Left renal pelvis (tissue), 4 donors: ENCODE measurements at places on chromosomes 3 and 15.

- no peak for DNase-seq
Measured at GRCh38 chr15:42456971-42457370, 34.0 kb downstream of the ZNF106 start.

DNA sequence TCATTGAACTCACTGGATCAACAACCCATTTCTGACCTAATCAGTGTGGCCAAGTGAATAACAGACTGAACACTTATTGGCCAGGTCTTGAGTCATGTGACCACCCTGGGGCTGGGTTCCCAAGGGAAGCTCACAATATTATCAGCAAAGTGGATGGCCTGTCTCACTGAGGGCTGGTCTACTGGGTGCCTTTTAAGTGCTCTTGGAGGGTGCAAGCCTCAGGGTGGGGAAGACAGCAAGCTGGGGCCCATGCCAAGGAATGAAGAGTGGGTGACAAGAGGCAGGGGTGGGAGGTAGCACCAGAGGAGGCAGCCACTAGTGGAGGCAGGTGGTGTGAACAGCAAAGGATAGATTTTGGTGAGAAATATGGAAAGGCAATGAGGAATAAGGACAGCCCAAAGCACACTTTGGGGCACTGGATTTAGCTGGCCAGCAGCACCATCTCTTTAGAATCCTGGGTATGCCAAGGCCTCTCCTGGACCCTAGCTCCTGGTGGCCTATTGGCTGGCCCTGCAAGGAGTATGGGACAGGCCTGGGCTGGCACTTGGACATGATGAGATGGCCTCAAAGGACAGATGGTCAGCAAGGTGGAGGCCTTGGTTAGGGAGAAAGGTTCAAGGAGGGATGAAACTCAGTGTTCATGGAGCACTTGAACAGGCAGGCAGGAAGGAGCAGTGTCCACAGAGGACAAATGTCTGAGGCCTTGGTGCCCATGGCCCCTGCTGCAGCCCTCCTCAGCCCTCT, 34.2 kb downstream of the HMCES start:
- DNase-seq, result no peak

- no peak for DNase-seq
Measured at GRCh38 chr3:129624347-129625071, 18.0 kb upstream of the PLXND1 start.

DNA sequence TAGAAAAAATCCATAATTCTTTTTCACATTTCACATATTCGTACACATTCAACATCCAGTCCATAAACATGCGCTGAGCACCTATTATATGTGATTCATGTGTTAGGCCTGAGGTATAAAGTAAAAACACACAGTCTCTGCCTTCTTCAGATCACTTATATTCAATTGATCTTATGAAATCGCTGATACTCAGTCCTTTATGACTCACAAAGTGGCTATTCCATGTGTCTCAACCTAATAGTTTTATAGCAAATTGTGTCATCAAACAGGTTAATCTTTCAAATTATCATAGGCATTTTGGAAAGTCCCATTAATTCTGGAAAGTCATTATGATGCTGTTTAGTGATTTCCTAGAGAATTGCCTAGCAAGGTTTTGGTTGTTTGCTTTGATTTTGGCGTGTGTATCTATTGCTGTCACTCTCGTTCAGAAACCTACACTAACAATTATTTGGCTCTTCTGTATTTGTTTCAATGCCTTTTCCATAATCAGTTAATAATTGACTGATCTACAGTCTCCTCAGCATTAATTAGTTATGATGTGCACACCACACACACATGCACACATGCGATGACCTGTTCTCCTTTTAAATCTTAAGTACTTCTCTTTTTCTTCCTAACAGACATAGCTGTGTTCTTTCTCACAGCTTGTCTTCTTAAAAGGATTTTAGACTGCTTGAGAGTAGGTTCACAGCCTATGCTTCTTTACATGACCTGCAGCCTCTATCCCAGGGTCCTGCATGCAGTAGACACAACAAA, 353.1 kb downstream of the MECOM start:
- no peak for DNase-seq

DNA sequence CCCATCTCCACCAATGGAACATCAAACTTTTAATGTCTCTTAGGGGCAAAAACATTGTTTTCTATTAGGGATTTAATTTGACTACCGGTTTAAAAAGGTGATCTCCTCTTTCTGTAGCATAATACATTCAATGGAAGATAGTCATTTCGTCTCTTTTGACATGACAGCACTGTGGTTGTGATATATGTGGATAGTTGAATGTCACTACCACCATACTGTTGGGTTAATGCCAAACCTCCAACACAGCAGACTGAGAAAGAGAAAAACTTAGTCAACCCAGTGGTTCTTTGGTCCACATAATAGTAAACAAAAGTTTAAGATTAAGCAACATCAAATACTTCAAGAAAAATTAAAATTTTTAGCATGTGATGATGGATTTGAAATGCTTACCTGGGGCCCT, 530.4 kb downstream of the AGBL1 start:
- DNase-seq, result no peak

- no peak for DNase-seq
Measured at GRCh38 chr3:48935530-48935929, 16.9 kb downstream of the ARIH2 start.

DNA sequence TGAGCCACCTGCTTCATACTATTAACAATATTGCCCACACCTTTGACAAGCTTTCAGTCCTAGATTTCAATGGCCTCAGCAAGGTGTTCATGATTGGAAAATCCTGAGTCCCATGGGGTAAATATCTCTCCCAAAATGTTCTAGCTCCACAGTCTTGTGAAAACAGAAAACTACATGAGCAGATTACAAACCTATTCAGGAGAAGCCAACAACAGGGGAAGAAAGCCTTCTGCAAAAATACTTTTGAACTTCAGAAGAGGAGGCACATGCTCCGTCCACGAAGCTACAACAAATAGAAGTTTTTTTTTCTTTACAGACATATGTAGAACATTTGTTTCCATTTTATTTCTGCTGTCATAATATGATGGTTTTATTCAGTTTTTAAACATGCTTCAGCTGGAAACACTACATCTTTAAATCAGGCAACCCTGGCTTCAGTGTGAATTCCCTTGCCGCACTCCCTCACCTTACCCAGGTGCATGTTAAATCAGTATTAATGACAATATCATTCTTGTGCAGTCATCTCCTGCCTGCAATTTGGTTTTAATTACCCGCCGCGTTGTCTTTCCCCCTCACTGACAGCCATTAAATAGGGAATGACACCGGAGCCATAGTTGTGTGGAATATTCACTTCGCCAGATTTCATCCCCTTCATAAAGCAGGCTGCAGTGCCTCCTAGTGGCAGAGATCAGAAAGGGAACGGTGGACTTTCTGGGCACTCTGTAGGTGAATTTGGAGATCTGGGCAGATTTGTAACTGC, 725.5 kb upstream of the ARRDC4 start:
- peak; percentile 81 for DNase-seq

DNA sequence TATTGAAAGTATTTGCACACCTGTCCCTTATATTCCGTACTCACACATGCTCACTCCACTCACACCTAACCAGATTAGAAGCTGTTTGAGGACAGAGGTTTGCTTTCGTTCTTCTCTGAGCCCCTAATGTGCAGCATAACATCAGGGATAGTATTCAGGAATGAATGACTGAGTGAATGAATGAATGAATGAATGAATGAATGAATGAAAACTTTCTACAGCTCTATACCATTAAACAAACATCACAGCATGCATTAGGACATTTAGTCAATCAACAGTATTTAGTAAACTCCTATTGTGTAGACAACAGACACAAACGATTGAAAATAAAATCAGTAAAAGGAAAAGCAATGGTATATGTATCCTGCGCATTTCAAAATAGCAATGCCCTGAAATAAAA, 212.7 kb downstream of the SHQ1 start:
- DNase-seq, result no peak

- no peak for DNase-seq
Measured at GRCh38 chr15:90037961-90038631, 37.0 kb downstream of the ZNF710 start.

GRCh38 chr3:9019259-9019961, 56.1 kb upstream of the RAD18 start:
- DNase-seq, result no peak

DNA sequence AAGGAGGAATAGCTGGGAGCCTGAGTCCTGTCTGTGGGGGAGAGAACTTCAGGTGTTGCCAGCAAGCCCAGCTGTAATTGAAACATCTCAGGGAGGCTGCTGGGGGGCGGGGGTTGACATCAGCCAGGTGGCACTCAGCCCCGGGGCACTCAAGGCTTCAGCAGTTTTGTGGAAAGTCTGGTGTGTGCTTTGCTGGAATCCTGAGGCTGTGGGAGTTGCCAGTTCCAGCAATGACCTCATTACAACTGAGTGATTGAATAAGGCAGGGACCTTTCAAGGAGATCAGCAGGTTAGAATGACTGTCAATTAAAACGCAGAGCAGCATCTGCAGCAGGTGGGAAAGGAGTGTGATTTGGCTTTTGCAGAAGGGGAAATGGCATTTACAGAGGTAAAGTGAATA, 75.7 kb downstream of the FAM43A start:
- DNase-seq, result peak; percentile 70

DNA sequence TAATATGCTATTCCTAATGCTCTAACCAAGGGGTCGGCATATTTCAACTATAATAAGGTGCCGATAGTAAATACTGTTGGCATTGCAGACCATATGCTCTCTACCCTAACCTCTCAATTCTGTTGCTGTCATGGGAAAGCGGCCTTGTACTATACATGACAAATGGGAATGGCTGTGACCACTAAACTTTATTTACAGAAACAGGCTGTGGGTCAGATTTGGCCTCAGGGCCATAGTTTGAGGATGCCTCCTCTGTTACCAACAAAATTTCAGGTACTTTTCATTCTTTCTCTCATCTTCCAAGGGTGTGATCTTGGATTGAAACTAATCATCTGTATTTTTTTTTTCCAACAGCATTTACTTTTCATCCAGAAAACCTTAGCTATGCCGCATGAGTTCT, 242.0 kb downstream of the MAGI1 start:
- no peak for DNase-seq

DNA sequence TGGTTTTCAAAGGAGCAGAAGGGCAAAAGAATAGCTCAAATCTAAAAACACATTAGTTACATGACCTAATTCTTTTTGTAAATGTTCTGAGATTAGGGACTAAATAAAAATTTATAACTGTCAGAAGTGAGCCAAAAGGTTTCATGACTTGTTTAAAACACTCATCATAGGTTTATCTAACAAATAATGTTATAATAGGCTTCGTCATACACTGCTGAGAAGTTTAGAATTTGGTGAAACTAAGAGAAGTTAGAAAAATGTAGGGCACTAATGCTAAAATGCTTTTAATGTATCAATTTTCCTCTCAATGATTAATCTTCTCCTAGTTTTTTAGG, 468.8 kb upstream of the CDIN1 start:
- no peak for DNase-seq

- DNase-seq, result no peak
Measured at GRCh38 chr3:149224736-149225594, 3.3 kb upstream of the CP start.

DNA sequence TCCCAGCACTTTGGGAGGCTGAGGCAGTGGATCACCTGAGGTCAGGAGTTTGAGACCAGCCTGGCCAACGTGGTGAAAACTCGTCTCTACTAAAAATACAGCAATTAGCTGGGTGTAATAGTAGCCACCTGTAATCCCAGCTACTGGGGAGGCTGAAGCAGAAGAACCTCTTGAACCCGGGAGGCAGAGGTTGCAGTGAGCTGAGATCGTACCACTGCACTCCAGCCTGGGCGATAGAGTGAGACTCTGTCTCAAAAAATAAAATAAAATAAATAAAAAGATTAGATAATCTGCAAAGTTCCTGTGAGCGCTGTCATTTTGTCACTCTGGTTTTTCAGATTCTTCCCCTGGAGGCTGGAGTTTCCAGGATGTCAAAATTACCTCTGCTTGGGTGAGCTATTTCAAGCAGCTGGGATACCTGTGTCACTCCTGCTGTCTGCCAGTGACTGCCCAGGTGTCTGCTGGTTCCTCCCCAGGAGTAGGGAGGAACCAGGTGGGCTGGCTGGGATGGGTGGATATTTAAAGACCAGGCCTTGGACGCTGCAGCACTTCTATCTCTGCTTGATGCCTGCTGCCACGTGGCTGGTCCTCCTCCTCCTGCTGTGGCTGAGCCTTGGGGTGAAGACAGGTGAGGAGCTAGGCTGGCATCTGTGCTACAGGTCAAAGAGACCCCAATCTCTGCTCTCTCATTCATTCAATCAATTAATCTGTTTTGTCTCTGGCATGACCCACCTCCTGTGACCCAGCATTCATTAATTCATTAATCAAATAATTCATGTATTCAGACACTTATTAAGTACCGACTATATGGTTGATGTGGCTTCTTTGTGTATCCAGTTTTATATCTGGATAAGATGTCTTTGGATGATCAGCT, 19.5 kb upstream of the MUC20 start:
- no peak for DNase-seq

DNA sequence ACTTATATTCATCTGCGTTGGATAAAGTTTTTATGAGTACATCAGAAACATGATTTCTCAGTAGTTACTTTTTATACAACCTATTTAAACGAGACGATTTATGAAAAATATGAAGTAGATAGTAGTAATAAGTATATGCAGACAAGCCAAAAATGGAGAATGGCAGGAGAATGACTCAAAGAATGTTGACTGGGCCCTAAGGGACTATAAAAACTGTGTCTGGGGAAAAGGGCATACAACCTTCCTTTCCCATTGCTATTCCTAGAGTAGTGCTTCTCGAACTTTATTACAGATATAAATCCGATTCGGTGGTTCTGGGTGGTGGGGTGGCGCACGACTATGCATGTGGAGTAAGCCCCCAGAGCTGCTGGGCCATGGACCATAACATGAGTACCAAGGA, 558.5 kb downstream of the FOXP1 start:
- no peak for DNase-seq

GRCh38 chr15:31455499-31455898, 128.9 kb downstream of the KLF13 start:
- DNase-seq, result no peak

GRCh38 chr15:25736461-25736860, 126.7 kb downstream of the ATP10A start:
- no peak for DNase-seq

DNA sequence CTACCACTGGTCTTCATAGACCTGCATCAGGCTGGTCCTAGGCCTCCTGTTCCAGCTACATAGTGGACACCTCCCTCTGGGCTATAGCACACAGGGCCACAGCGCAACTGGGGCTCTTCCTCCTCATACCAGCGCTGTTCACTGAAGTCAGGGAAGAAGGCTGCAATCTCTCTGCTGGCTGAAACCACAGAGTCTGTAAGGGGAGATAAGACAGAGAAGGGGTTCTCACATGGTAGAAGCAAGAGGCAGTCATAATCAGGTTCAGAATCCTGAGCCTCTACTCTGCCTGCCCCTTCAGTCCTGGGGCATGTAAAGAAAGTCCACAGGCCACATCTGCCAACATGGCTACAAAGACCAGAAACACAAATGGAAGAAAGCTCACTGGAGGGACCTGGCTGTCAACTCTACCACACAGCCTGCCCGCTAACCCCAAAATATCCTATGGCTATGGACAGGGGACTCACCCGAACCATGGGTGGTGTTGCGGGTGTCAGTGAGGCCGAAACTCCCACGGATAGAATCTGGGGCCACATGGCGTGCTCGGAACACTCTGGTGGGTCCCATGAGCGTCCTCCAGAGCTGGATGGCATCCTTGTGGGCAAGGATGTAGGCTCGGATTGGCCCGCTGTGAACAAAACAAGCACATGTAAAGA, 38.7 kb downstream of the SPINK8 start:
- DNase-seq, result no peak

- DNase-seq, result no peak
Measured at GRCh38 chr3:188403404-188403803, 249.4 kb downstream of the LPP start.

- no peak for DNase-seq
Measured at GRCh38 chr3:138694287-138695007, 85.9 kb downstream of the FAIM start.
